ENCODE measurements at places on chromosomes 4 and X.

DNA sequence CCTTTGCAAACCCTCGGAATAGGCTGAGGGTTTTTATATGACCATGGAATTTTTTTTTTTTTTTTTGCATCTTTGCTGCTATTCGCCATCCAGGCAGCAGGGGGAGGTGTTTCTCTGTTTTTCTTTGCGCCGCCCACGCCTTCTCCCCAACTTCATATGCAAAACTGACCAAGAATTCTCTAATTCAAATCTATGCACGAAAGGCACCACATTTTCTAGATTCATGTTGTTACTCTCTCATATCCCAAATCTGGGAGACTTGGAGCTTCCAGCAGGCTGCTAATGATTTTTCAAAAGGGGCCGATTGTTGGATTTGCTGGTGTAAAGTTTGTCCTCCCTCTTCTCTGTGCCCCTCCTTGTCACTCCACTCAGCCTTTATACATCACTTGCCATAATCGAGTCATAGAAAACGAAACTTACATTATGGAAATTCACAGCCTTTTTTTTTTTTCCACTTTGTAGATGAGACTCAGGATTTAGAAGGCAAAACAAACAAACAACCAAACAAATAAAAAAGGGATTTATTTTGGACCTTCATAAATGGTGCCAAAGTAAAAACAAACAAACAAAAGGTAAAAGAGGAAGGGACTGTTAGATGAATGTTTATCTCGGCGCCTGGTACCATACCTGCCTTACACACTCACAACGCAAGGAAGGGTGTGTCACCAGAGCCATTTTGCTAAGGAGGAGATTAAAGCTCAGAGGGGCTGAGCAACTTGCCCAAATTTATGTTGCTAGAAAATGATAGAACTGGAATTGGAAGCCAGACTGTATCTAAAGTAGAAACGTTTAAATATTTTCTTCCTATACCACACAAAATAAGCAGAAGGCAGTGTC is 29.3 kb upstream of the BOD1L1 start:
- peak; percentile 29 for DNase-seq

DNA sequence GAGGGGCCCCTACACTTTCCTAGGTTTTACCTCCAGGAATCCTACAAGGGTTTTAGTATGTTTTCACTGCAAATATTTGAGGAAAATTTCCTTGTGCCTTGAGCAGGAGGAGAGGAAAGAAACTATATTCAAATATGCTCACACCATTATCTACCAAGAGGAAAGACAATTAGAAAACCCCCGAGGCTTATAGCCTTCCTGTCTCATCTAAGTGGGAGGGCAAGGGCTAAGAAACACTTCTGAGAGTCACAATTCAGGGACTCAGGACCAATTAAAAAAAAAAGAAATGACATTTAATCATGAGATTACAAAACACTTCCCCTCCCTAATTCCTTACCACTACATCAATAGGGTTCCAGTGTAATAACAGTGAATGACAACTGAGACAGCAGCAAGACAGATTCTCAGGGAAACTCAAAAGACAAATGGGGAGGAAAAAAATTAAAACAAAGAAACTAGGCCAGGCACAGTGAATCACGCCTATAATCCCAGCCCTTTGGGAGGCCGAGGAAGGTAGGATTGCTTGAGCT is 45.6 kb downstream of the ATRX start:
- no peak for DNase-seq

DNA sequence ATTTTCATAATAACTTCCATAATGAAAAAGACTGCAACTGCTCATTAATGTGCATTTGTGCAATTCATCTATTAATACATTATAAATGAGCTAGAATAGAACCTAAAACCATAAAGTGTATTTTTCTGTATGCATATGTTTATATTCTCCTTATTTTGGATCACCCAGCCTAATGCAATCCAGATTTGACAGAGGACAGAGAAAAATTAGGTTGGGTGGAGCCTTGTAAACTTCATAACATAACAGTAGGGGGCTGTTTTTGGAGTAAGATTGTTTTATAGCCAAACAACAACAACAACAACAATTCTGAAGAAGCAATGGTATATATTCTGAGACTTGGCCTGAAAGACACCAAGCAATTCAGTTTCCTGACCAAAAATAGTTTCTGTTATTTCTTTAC is 615.3 kb upstream of the SLIT2 start:
- DNase-seq: no peak

DNA sequence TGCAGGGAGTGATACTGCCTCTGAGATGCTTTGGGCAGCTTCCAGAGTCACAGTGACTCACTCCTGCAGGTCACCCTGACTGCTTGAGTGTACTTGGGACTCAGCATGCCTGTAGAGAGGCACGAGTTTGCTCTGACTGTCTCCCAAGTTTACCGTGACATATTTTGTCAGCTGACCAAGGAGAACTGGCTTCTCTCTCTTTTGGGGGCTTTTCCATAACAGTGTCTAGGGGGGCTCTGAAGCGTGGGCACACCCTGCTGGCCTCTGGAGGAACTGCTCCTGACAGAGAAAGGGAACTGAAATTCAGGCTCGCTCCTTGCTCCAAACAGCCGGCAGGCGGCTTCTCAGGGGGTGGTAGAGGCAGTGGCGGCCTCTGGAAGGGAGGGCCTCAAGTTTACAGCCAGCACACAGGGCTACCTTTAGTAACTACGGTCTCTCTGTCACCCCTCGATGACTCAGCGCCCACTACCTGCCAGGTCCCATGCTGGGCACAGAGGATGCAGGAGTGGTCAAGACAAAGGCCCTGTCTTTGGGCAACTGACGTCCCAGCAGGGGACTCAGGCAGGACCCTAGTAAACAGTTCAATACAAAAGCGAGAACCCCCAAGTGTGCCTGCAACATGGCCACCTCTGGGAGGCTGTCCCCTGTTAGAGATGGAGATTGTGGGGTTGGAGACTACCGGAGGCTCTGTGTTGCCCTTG is 17.8 kb downstream of the ZNF185 start:
- DNase-seq: no peak

GRCh38 chrX:129123795-129124194 is 399.5 kb downstream of the SMARCA1 start:
- DNase-seq: no peak

DNA sequence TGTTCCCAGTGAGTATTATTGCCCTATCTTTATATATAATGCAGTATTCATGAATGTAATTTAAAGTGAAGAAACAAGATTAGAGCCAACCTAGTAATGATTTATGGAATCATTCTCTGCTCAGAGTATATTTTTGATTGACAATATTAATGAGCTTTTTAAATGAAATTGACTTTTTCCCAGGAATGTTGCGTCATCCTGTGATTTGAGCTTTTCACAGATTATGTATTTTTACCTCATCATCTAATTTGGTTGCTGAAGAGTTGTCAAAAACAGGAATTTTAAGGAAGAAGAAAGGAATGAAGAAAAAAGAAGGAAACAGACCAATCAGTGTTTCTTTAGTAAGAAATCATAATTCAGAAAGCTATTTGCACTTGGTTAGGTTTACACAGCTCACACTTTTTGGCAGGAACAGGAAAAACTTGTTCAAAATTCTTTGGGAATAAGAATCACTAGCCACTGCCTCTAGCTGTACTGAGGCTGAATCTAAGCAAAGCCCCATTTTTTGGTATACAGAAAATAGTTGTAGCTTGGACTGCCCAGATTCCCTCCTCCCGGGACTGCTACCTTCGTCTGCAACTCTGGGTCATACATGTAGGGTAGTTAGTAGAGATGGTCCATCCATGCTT is 27.3 kb downstream of the EXOC1 start:
- no peak for DNase-seq

DNA sequence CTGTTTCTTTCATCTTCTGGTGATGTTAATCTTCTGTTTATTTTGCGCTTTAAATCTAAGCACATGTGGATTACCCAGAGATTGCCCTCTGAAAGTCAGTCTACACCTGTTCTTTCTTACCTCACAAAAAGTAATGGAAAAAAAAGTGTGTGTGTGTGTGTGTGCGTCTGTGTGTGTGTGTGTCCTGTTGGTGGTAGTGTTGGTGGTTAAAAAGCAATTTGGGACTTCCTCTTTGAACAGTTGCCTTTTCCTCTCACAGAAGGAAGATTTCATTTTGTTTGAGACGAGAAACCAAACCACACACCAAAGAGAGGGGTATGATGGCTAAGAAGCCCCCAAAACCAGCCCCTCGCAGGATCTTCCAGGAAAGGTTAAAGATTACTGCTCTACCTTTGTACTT is at the start of gene STAP1:
Gene STAP1, plus strand, starts transcription at position 235 of the 400 bp plus-strand sequence. Its CDS starts 83 bp downstream, at position 318.
- DNase-seq: no peak

DNA sequence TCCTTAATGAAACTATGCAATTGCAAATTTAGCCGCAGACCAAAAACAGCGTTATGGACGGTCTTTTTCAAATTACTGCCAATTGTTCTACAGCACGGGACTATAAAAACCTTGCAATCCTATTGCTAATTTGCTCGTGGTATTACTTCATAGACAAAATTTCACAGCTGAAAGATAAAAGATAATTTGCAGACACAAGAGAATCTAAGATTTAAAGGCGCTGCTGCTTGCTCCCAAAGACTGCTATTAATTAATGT is 1.4 kb upstream of the CAMK2D start:
- DNase-seq: no peak
